Neural progenitor cell (in vitro differentiated cells): ENCODE measurements at places on chromosomes 11 and 22.

DNA sequence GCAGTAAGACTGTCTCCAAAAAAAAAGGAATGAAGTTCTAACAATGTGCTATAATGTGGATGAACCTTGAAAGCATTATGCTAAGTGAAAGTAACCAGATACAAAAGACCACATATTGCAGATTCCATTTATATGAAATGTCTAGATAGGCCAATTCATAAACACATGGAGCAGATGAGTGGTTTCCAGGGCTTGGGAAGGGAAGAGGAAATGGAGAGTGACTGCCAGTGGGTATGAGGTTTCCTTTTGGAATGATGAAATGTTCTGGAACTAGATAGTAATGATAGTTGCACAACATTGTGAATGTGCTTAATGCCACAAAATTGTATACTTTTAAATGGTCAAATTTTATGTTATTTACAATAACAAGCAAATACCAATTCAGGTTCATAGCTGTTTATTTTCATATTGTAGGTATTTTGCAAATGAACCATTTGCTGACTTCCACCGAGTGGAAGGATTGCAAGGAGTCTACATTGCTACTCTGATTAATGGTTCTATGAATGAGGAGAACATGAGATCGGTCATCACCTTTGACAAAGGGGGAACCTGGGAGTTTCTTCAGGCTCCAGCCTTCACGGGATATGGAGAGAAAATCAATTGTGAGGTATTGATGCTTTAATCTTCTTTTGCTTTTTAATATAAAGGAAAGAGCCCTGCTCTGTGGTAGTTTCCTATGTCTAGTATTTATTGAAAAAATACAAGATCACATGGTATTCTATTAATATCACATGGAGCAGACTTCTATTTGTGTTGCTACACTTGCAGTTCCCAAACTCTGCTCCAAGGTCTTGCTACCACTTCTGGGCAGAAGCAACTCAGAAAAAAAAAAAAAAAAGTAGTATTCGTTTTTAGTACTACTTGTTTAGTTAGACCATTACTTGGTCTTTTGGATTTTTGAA, 67.7 kb upstream of the SORL1-AS1 start:
- no peak for DNase-seq

GRCh38 chr22:23036684-23037428, 33.5 kb upstream of the GNAZ start:
- no peak for DNase-seq

DNA sequence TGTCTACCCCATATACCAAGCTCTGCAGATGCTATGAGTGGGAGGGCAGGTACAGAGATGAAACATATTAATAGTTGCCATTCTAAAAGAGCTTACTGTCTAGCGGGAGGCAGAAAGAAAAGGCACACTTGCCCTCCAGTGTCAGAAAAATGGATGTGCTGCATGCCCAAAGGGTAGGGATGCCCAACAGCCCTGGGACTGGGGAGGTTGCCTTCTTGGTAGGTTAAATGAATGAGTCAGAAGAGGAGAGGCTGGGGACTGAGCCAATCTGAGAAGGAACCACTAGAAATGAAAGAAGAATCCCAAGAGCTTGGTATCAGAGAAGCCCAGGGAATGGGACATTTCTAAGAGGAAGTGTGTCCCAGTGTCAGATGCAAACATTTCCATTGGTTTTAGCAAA, 1.2 kb downstream of the BIRC3 start:
- no peak for DNase-seq

DNA sequence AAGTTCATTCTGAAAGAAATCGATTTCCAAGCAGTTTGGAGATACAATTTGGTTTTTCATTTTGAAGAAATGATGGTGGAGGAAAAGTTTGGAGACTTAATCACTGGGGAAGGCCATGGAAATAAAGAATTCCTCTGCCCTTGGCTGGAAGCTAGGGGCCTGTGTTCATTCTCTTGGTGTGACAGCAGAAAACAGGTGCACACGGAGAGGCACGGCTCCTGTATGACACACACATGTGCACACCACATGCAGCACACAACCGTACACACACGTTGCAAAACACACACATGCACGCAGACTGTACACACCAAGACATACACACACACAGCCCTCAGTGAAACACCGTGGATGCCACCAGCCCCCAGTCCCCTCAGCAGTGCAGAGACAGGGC, 64.2 kb downstream of the CYTH4 start:
- DNase-seq = no peak

DNA sequence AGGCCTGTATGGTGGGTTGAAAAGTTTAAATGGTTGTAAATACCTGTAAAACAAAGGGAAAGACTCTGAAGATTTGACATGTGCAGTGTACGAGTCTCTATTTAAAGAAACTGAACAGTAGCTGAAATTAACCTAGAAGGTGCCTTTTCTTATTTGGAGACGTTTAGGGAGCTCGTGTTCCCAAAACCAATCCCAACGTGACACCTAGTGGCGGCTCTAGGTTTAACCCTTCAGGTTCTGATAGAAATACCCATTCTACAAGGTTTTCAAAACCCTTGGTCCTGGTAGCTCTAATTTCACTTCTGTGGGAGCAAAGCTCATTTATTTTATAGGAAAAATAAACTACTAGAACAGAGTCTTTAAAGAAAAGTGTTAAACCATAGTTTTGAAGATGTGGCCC, 258.3 kb downstream of the LRRC4C start:
- DNase-seq = peak; percentile 77

DNA sequence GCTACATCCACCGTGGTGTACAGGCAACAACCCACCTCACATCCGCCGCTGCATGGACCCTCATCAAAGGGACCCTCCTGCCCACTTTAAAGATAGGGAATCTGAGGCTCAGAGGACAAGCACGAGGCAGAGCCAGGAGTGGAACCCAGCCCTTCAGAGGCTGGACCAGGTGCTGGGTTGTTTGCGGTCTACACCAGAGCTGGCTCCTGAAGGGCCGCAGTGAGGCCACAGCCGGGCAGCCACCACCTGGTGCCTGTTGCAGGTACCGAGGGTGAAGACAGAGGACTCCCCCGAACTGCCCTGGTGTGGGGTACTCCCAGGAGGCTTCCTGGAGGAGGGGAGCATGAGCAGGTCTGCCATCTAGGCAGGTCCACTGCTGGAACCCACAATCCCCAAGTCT, 78.8 kb downstream of the DHCR7 start:
- DNase-seq = no peak

DNA sequence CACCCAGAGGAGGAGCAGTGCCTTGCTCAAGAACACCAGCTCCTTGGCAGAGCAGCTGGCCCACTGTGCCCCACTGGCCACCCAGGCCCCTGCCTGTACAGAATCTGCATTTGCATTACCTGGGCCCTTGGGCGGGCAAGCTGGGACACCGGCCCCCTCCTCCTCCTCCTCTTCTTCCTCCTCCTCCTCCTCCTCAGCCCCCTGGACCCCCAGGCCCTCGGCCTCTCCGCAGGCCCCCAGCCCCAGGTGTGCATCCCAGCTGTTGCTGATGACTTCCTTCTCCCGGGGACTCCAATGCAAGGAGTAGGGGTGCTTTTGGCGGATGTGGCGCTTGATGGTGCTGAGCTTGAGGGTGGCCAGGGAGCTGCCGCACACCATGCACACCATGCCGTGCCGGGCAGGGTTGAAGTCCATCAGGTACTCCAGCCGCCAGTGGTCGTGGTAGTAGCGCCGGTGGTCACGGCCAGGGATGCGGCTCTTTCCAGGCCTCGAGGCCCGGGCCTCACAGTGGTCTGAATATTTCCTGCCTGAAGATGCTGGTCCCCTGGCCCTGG, 2.8 kb downstream of the ZFTA start:
- no peak for DNase-seq

DNA sequence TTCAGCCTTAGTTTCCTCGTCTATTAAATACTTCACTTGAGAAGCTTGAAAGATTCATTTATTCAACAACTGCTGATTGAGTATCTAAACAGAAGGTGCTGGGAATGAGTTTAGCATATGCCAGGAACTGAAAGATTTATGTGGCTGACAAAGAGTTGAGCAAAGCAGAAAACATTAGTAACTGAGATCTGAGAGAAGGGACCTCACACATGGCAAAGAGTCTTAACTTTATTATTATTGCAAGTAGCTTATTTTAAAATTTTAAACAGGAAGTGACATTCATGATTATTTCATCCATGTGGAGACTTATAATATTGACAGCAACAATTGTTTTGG, 133.6 kb downstream of the CASP12 start:
- DNase-seq = no peak

DNA sequence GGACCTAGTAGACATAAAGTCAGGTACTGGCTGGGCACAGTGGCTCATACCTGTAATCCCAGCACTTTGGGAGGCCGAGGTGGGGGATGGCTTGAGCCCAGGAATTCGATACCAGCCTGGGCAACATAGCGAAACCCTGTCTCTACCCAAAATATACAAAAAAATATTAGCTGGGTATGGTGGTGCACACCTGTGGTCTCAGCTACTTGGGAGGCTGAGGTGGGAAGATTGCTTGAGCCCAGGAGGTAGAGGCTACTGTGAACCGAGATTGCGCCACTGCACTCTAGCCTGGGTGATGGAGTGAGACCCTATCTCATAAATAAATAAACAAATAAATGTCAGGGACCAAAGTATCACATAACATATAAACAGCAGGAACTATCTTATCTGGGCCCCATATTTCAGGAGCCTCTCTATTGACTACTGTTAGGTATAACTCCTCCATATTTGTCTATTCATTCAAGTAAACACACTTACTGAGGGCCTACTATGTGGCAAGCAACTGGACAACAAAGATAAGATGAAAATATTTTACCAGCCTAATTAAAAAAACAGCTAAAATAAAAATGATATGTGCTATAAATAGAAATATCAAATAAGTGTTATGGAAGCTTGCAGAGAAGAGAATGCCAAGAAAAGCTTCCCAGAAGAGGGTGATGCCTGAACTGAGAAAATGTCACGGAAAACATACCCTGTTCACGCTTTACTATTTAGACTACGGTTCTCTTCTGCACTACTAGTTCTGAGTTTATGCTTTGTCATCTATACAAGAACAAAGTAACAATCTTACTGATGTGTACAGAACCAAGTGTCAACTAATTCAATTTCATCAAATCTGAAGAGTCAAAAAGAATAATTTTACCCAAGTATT, 2.0 kb downstream of the NUP98 start:
- DNase-seq = no peak

DNA sequence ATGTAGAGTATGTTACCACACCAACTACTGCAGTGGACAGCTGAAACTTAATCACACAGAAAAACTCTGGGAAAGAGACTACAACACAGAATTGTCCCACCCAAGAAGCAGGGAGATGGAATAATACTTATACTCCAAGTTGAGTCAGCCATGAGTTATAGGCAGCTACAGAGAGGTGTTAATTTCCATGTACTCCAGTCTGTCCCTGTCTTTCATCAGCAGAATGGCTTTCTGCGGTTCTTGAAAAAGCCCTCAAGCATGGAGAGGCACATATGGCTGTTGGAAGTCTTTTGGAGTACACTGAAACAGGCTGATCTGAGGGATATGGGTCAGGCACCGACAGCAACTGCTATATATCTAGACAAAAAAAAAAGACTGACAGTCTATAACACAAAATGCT, 219.5 kb downstream of the DLG2 start:
- no peak for DNase-seq

GRCh38 chr22:48822278-48823233, 1005.1 kb downstream of the BRD1 start:
- DNase-seq = no peak

DNA sequence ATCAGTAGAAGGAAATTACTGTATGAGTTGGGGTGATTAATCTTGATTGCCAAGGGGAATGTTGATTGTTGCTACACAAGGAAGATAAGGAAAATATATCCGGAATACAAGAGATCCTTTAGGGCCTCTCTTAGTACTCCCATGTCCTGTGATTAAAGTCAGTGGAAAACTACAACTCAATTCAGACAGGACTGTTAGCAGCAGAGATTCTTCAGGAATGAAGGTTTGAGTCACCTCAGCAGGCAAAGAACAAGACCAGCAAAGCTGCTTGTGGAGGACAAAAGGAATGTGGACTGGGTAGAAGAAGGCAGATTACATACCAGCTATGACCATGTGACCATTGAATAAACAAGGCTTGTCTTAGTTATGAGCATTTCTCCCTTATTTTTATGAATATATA, 478.2 kb downstream of the BUD13 start:
- no peak for DNase-seq

GRCh38 chr11:3775736-3776406, 21.5 kb downstream of the NUP98 start:
- DNase-seq = no peak

DNA sequence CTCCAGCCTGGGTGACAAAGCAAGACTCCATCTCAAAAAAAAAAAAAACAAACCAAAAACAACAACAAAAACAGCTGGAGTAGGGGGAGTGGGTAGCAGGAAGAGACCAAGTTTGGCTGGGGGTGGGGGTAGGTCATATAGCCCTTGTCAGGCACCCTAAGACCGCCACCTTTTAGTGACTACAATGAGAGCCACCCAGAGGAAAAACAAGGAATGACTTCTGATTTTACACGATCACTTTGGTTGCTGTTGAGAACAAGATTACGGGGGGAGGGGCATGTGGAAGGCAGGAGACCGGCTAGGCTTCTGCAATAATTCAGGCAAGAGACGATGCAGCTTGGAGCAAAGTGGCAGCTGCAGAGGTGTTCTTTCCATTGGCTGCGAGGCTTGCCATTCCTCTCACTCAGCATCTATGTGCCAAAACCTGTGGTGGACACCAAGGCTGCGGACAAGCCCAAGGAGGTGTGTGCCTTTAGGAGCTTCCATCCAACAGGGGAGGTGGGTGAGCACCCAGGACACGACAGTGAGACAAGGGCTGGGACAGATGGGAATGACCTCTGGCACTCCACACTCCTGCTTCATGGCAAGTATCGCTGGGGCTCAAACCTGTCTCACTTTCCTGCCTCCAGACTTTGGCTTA, 1.7 kb downstream of the RPS19BP1 start:
- DNase-seq = peak; percentile 53

GRCh38 chr11:112270551-112271180, 10.0 kb upstream of the PLET1 start:
- no peak for DNase-seq
